ENCODE measurements at places on chromosomes 6 and 20.
A peak's percentile ranks its signal among the peaks of the same experiment; 100 is the strongest.

DNA sequence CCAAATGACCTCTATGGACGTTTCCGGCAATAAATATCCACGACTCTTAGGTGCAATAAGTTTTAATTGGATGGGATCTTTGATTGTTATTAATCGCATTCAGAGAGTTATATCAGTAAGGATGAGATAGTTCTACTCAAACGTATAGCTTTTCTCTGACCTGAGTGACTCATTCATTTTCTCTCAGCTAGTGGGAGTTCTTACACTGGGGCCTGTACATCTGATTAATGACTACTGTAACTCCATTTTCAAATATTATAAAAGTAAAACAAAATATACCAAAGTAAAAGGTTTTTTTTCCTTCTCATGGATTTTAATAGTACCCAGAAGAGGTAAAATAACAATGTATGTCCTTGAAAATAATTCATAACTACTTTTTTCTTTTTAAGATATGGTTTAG, 41.1 kb upstream of the SAMD5 start:
- DNase-seq: no peak

DNA sequence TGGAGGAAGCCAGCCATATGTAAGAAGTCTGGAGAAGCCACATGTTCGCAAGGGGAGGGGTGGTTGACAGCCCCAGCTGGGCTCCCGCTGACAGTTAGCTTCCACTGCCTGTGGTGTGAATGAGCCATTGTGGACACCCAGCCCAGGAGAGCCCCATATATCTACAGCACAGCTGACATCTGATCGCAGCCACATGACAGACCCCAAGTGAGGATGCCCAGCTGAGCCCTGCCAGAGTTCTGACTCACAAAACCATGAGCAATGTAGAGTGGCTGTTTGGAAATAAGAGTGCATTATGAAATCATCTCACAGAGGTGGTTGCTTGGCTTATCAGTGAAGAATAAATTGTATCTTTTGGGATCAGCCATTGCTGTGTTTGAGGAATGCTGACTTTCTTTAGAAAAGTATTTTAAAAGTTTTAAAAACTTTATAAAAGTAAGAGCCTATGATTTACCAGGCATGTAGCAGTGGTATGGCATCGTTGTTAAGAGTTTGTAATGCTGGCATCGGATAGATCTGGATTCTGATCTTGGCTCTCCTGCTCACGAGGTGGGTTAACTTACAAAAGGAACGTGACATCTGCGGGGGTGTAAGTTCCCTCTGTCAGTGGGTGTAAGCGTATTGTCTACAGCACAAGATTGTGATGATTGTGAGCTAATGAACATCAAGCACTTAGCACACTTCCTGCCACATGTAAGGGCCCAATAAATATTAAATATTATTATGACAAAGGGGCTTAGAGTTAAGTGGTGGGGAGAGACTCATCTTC, 24.1 kb downstream of the CFAP61 start:
- DNase-seq: no peak

GRCh38 chr20:45290677-45291355, 15.8 kb upstream of the RBPJL start:
- DNase-seq: peak; percentile 93

GRCh38 chr6:13378669-13379590, 50.6 kb upstream of the TBC1D7 start:
- no peak for DNase-seq

DNA sequence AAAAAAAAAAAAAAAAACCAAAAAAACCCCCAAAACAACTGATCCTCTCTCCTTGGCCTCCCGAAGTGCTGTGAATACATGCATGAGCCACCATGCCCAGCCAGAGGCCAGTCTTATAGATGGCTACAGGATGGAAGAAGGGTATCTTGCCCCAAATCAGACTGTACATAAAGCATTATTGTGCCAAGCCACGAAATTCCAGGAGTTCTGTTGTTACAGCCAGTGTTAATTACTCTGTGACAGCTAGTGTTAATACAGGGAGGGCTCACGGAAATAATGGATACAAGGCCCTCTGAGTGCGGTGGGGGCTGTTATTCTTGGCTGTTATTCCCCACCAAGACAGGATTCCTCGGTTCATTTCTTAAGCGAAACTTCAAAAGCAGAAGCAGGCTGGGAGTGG, 1.4 kb upstream of the CLPSL2 start:
- no peak for DNase-seq

DNA sequence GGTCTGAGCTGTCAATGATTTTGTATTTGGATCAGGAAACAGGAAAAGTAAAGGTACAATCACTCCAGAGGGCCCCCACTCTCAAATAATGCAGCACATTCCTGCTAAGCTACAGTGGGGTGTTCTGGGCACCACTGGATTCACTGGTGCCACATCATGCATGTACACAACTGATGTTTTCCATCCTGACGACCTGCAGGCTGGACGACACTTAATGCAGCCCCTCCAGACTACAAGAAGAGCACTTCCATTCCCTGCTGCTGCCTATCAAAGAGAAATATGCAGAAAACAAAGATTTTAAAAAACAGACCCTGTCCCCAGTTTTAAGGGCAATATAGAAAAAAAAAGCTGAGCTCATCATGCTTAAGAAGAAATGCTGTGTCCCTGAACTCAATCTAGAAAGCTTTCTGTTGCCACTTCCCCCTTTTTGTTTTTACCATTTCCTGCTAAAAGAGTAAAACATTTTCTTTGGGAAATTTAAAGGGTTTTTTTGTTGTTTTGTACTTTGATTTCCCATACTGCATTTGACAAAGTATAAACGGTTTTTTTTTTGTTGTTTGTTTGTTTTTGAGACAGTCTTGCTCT, 35.5 kb downstream of the ABHD12 start:
- peak; percentile 50 for DNase-seq

DNA sequence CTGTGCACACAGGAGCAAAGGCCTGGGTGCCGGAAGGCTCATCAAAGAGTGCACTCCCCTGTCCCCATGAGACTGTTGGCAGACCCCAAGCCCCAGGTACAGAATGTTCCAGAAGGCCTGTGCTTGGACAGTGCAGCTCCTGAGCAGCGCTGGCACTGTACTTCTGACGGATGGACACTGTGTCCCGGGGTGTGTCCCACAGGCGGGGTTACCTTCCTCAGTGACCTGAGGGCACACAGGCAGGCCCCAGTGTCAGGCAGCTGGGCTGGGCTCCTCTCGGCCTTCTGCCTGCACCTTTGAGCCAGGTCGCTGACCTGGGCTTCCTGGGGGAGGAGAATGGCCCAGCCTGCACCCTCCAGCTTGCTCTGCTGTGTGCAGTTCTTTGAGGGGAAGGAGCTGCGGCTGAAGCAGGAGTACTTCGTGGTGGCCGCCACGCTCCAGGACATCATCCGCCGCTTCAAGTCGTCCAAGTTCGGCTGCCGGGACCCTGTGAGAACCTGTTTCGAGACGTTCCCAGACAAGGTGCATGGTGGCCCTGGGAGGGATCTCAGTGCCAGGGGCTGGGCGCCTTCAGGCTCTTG, 30.1 kb downstream of the PYGB start:
- no peak for DNase-seq
